Lung (tissue), 17 donors: ENCODE measurements at places on chromosomes 1 and 21. TPM values are rescaled to one million over a fixed set of nuclear protein-coding genes. Genes with fewer than 3 reads are reported as not detected.
A peak's percentile ranks its signal among the peaks of the same experiment; 100 is the strongest.

GRCh38 chr21:29508301-29508700 lies 209.6 kb downstream of the BACH1 start:
- DNase-seq, result no peak
- H3K36me3 ChIP-seq, result no peaks in the 10 kb centered on the region
- H3K27me3 ChIP-seq, result no peaks in the 10 kb centered on the region
- no peaks in the 10 kb centered on the region for H3K4me1 ChIP-seq

DNA sequence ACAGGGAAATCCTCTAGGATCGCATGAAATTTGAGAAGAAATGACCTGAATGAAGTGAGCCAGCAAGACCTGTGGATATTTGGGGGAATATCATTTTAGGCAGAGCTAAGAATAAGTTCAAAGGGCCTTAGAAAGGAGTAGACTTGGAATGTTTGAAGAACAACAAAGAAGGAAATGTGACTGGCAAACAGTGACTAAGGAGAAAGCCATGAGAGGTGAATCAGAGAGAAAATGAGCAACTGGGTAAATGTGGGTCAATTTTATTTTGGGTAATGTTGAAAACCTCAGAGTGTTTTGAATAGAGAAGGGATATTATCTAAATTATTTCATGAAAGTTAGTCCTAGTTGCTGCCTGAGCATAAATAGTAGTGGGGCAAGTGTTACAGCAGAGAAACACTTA lies 672.8 kb downstream of the LMO4 start:
- no peak overlapping the region for H3K27ac ChIP-seq
- no peaks in the 10 kb centered on the region for H3K4me1 ChIP-seq
- no peaks in the 10 kb centered on the region for H3K36me3 ChIP-seq
- no peaks in the 10 kb centered on the region for H3K27me3 ChIP-seq
- no peak for DNase-seq

GRCh38 chr21:17491716-17492414 lies 21.0 kb upstream of the CXADR start:
- DNase-seq, result no peak
- no peaks in the 10 kb centered on the region for H3K27me3 ChIP-seq
- no peak overlapping the region for H3K27ac ChIP-seq
- H3K4me3 ChIP-seq, result no peak overlapping the region
- H3K4me1 ChIP-seq, result no peaks in the 10 kb centered on the region

DNA sequence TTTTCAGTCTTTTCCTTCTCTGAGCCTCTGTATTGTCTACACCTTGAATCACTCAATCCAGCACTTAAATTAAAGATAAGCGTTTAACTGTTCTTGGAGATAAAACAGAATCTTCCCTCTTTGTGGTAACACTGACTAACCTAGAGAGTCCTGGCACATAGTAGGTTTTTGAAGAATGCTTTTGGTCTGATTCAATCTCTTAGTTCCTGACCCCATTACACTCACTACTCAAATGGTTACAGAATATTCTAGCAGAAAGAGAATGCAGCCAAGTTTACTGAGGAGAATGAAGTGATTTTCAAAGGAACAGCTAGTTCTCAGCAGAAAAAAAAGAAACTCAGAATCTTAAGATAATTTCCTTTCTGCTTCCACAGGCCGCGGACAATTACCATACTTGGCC lies 309.2 kb upstream of the PRMT6 start:
- no peak overlapping the region for H3K4me3 ChIP-seq
- DNase-seq, result peak; percentile 31
- H3K4me1 ChIP-seq, result peaks cover 9% of the 10 kb centered on the region
- no peaks in the 10 kb centered on the region for H3K36me3 ChIP-seq
- no peaks in the 10 kb centered on the region for H3K27me3 ChIP-seq

DNA sequence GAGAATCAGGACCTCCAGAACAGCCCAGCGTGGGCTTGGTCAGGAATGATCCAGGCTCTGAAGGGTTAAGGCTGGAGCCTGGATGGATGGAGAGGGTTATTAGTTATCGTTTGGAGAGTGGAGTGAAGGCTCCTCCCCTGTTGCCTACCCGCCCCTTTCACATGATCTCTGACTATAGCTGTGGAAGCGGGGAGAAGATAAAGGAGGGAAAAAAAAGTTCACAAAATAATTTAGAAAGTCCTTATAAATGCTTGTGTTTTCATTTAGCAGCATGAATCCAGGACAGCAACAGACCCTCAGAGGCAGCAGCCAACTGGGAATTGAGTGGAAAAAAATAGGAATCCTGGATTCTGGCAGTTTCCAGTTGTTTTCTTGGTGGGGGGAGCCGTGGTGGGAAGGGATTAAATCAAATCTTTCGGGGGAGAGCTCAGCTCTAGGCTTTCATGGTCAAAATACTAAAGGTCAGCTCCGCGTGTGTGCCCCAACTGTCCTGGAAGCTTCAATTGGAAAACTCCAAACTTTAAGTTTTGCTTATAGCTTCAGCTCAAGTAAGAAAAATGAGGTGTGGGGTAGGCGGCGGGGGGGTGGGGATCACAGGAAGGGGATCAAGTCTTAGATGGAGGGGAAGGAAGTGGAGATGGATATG lies 595 bp upstream of the DDR2 start:
- H3K27ac ChIP-seq, result peak overlapping the region; percentile 50
- peak; percentile 82 for DNase-seq
- H3K27me3 ChIP-seq, result no peaks in the 10 kb centered on the region
- peaks cover 57% of the 10 kb centered on the region for H3K4me1 ChIP-seq
- H3K4me3 ChIP-seq, result no peak overlapping the region
- no peaks in the 10 kb centered on the region for H3K36me3 ChIP-seq

DNA sequence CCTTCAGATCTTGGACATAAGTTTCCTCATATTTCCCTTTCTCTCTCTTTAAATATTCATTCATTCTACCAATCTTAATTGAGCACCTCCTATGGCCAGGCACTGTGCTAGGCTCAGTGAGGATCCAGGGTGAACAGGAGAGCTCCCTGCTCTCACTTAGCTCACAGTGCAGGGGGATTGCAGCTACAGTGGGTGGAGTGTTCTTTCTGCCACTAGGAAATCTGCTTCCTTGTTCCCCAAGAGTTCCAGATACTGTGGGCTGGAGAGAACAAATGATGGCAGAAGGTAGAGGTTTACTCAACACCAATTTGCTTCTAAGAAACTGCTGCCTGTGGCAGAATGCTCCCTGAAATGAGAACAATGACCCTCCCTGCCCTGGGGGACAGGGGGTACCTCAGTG lies 5.1 kb upstream of the FABP3 start:
- H3K4me1 ChIP-seq, result peaks cover 12% of the 10 kb centered on the region
- no peaks in the 10 kb centered on the region for H3K27me3 ChIP-seq
- H3K27ac ChIP-seq, result no peak overlapping the region
- H3K4me3 ChIP-seq, result no peak overlapping the region
- no peaks in the 10 kb centered on the region for H3K36me3 ChIP-seq

DNA sequence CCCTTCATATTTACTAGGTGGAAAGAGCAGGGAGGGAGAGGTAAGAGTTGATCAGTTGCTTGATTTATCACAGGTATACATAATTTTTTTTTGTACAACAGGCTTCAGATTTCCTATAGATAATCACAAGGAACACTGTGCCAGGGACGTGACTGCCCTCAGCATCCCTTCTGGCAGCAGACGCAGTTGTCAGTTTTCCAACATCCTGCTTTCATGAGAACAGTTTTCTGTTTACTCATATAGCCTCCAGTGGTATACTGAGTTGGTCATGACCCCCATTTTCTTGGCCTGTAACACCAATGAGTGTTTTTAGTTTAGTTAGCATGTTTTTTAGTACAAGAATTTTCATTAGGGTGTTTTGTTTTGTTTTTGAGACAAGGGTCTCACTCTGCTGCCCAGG lies 37.9 kb upstream of the PTPRF start:
- H3K4me1 ChIP-seq, result no peaks in the 10 kb centered on the region
- no peaks in the 10 kb centered on the region for H3K27me3 ChIP-seq
- no peak overlapping the region for H3K27ac ChIP-seq

DNA sequence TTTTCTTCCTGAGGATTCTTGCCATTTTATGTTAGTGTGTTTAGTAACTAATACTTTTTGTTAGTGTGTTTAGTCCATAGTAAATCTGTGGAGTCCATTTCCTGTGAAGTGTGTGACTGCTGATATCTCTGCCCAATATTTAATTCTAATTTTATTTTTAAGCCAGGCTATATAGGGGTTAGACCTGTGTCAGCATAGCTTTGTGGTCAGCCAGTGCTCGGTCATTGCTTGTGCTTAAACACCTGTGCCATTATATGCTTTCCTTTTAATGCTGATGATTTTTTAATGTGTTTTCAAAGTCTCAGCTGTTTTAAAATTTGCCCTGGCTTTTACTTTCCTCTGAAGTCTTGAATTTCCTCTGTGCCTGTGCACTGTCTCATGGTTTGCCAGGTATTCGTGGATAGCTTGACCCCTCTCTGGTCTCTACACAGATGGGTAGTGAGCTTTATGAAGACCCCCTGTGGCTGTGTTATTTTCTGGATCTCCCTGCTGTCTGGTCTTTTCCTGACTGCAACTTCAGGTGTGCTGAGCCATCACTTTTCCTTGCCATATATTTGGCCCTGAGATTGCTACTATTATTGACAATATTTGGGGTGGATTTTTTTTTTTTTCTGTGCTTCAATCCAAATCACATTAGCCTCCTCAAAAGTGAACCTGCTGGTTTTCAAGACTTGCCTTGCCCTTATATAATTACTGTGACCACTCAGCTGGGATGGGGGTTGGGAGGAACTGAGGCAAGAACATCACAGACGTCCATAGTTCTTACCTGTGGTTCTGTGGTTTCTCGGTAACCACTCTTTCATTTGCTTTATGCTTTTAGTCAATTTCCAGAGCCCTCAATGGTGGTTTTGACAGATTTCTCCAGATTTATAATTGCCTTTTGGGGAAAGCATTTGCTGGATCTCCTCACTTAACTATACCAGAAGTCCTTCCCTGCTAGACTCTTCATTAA lies 59.6 kb downstream of the RPS6KC1 start:
- no peak for DNase-seq
- H3K4me1 ChIP-seq, result no peaks in the 10 kb centered on the region
- peaks cover 6% of the 10 kb centered on the region for H3K36me3 ChIP-seq
- no peak overlapping the region for H3K27ac ChIP-seq

LCE1D gene
- total RNA-seq, result not detected

ODR4 gene
- 16.3 TPM for total RNA-seq

CELF3 gene
- 0.09 TPM for total RNA-seq

BARHL2 gene
- total RNA-seq, result not detected
